ENCODE measurements at places on chromosomes 5 and 9.

- no peak for DNase-seq
Observed at GRCh38 chr5:128074171-128074570, 9.4 kb upstream of the SLC12A2 start.

- no peak for DNase-seq
Observed at GRCh38 chr9:20405078-20405477, 217.2 kb downstream of the MLLT3 start.

- no peak for DNase-seq
Observed at GRCh38 chr5:33316773-33317172, 124.0 kb upstream of the TARS1 start.

GRCh38 chr9:137293094-137293481 lies 9.0 kb downstream of the NRARP start:
- DNase-seq = no peak

GRCh38 chr5:50667023-50667652 lies 701 bp downstream of the PARP8 start:
- peak; percentile 17 for DNase-seq

GRCh38 chr9:133108794-133109641 lies 12.0 kb downstream of the RALGDS start:
- no peak for DNase-seq

GRCh38 chr9:78273761-78274160 lies 23.2 kb upstream of the PSAT1 start:
- DNase-seq = no peak

- DNase-seq = no peak
Observed at GRCh38 chr9:107782789-107783188, 293.2 kb upstream of the KLF4 start.

DNA sequence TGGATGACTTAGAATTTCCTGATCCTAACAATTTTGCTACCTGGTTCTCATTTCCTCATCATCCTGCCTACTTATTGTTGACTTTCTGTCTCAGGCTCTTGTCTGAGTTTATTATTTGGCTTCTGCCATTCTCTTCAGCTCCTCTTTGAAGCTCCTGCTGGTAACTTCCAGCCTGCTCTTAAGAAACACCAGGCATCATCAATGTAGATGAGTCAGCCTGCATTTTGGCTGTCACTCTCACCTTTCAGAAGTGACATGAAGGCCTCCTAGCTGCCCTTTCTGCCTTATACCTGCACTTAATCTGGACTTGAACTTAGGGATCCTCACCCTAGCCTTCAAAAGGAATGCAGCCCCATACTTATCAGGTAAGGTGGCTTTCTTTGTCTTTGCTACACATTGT lies 551.8 kb upstream of the ZNF608 start:
- DNase-seq = no peak

GRCh38 chr5:178895615-178896571 lies at the start of gene ZFP2:
Gene ZFP2 (plus strand): TSS chr5:178895913. CDS start chr5:178931314, 35,401 bp downstream.
- peak; percentile 8 for DNase-seq

GRCh38 chr5:145162626-145163025 lies 672.5 kb downstream of the PRELID2 start:
- no peak for DNase-seq

GRCh38 chr5:10289353-10289752 lies 18.3 kb downstream of the CMBL start:
- DNase-seq = no peak

DNA sequence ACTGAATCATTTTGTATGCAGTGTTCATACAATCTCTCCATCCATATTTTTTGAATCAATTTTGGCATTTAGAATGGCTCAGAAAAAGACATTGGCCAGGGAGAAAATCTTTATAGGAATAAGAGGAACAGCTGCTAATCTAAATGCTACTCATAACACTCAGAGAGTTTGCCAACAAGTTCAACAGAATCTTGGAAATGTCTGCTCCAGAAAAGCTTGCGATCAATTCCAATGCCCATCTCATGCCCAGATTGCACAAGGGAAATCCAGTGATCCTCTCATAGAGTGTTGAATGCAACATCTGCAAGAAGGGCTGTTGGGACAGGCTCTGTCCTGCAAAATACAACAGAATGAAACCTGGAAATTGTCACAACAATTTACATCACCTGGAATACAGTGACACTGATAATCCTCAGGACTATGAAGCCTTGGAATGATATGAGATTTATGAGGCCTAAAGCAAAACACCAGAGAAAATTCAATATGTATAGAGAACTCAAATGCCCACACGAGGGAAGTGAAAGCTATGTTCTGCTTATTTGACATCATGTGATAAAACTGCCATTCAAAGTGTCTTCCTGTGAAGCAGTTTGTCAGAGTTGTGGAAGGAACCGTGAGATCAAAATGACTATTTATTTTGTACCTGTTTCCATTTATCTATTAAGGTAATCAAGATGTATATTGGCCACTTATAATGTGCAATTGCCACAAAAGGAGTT lies 190.1 kb downstream of the PARP8 start:
- no peak for DNase-seq

GRCh38 chr5:134006115-134006514 lies 1.3 kb upstream of the VDAC1 start:
- DNase-seq = no peak

DNA sequence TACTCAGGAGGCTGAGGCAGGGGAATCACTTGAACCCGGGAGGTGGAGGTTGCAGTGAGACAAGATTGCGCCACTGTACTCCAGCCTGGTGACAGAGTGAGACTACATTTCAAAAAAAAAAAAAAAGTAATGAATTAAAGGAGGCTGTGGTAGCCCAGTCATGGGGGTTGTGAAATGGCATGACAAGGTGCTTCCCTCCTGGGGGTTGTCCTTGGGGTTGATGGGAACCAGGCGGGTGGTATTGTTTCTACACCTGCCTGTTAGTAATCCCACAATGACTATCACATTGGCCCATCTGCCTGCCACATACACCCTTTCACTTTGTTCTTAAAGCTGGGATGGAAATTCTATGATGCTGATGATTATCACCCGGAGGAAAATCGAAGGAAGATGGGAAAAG lies 5.6 kb downstream of the IDNK start:
- DNase-seq = no peak

- DNase-seq = no peak
Observed at GRCh38 chr9:112002131-112002846, 105.7 kb downstream of the UGCG start.

GRCh38 chr5:134975843-134976242 lies 8.1 kb downstream of the CATSPER3 start:
- DNase-seq = no peak

- DNase-seq = peak; percentile 46
Observed at GRCh38 chr9:78280982-78281668, 15.8 kb upstream of the PSAT1 start.

- no peak for DNase-seq
Observed at GRCh38 chr5:31671339-31671741, 32.4 kb downstream of the PDZD2 start.

- no peak for DNase-seq
Observed at GRCh38 chr9:122086873-122087272, 6.2 kb downstream of the TTLL11 start.

- DNase-seq = no peak
Observed at GRCh38 chr9:89179540-89179894, 899 bp upstream of the SHC3 start.

DNA sequence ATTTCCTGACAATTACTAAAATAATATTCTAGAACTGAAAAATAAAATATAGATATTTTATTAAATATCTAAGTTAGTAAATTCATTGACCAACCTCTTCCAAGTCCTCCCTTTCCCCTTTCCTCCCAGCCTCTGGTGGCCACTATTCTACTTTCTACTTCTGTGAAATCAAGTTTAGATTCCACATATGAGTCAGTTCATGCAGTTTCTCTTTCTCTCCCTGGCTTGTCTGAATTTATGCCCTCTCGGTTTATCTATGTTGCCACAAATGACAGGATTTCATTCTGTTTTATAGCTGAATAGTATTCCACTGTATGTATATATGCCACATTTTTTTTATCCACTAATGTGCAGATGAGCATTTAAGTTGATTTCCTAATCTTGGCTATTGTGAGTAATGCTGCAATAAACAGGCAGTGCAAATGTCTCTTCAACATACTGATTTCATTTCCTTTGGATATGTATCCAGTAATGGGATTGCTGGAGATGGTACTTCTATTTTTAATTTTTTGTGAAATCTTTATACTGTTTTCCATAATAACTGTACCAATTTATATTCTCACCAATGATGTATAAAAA lies 52.3 kb downstream of the WDR36 start:
- no peak for DNase-seq

GRCh38 chr9:115591584-115591984 lies 473.6 kb upstream of the TNC start:
- peak; percentile 18 for DNase-seq

DNA sequence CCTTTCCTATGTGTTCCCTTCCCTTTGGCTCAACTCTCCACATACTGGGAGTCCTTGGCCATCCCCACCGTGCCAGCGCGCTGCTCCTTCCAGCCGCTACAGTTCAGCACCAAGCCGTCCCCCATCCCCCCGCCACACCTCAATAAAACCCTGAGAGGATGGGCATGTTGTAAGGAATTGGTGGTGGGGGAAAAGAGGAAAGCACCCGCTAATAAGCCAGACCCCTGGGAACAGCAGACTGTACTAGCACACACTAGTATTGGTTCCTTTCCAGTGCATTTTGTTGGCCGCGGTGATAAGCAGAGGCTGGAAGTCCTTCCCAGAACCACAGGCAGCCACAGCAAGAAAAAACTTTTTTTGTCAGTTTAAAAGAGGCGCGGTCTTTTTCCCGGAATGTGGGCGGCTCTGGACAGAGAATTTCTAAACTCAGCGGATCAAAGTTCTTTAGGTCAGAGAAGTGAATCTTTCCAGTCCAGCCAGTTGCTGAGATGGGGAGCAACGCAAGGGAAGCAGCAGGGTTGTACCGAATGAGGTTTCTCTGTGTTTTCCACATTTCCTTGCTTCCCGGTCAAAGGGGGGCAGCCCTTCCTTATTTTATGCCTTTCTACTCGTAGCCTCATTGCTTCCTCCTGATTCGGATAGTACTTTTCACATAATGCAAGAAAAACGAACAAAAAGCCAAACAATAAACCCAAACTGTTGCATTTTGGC lies 2.1 kb downstream of the CHSY3 start:
- DNase-seq = no peak

GRCh38 chr9:33162721-33163311 lies 4.3 kb downstream of the B4GALT1 start:
- peak; percentile 80 for DNase-seq

- DNase-seq = no peak
Observed at GRCh38 chr9:110672873-110673510, 4.4 kb downstream of the MUSK start.

DNA sequence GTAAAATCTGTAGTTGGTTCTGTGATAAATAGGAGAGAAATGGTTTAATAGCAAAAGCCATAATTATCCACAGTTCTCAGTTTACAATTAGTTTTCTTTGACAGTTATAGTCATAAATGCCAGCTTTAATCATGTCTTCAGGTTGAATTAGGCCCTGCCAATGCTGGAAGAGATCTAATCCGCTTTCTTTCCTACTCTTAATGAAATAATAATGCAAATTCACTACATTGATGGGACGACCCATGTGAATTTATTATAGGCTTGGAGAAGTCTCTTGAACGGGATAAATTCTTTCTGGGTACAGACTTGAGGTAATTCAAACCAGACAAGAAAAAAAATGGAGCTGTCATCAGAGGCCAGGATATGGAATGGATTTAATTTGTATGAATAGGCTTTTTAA lies 950.4 kb downstream of the EFNA5 start:
- DNase-seq = no peak

DNA sequence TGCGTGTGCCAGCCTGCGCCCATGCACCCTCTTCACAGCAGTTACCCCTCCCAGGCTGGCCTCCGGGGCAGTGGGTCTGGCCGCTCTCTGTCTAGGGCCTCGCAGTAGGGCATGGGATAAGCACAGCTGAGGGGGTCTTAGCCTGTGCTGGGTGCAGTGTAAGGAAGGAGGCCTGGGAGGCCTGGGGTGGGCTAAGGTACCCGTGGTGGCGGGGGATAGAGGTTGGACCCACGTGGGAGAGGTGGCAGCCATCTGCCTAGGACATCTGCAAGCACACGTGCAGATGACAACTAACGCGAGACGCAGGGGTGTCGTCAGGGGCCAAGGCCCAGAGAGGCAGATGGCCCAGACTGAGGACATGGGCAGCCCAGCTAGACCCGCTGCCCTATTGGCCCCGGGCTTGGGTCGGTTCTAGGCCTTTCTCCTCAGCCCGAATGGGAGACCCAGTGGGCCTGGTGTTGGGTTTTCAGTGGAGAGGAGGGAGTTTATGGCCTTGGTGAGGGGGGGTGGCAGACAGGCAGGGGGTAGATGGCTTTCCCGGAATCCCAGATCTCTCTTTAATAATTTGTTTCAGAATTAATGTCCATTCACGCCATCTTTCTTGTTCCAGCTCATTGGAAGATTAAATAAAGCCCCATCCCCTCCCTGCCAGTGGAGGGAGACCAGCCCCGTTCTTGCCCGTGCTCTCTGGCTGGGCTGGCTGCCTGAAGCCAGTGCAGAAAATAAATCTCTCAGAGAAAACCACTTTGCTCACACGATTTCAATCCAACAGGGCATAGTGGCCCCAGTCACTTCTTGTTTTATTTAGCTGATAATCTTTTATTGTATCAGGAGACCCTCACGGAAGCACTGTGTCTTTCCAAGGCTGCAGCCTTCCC lies 154.2 kb downstream of the GAPVD1 start:
- no peak for DNase-seq

DNA sequence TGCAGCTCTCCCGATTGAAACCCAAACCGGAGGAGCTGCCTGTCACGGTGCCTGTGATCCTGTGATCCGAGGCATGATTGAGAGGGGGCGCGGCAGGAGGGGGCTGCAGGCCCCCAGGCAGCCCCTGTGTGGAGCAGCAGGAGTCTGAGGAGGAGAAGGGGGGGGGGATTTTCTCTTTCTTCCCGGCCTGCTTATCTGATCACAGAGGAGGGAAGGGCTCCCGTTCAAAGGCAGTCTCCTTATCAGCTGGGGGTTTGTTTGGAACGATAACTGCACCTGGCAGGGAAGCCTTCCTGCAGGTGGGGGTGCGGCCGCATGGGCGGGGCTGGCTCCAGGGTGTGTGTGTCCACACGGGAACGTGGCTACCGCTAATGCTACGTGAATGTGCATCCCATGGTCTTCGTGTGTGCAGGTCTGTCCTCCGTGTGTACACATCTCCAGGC lies 38.4 kb downstream of the LMX1B start:
- no peak for DNase-seq

DNA sequence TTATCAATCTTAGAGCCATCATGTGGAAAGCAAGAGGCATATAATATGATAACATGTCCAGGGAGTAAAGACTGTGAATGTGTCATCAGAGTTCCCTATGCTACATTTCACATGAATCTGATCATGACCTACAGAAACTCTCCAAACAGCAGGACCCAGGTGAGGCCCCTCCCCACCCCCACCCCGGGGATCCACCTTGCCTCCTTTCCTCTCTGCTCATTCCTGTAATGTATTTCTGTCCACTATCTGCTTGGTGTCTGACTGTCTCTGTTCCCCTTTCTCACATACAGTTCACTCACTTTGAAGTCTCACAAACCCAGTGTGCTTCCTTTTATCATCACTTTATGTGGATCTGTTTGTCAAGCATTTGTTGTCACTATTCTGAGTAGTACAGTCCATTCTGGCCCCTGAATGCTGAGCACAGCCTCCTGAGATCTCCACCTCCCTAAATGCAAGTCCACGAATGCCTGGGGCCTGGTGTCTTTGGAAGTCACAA lies 76.4 kb upstream of the SMARCA2 start:
- DNase-seq = no peak

Measured in tibial nerve (tissue), 4 donors.